Ascending aorta (tissue), 2 donors: ENCODE measurements at places on chromosomes 2 and 18.

DNA sequence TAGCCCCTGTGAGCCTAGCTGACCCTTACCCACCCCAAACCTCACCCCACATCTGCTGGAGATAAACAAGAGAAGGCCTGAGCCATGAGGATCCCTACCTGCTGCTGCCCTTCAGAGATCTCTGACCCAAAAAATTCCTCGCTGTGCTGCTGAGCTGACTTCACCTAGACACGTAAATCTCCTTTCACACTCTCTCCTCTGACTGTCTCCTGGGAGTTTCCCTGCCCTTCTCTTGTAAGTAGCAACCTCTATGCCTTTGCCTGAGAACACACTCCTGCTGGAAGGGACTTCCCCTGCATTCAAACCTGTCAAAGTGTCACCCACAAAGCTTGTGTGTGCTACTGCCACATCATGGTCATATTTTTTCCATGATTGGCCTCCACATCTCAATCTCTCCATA, 134.2 kb upstream of the NOL4 start:
- DNase-seq: no peak

DNA sequence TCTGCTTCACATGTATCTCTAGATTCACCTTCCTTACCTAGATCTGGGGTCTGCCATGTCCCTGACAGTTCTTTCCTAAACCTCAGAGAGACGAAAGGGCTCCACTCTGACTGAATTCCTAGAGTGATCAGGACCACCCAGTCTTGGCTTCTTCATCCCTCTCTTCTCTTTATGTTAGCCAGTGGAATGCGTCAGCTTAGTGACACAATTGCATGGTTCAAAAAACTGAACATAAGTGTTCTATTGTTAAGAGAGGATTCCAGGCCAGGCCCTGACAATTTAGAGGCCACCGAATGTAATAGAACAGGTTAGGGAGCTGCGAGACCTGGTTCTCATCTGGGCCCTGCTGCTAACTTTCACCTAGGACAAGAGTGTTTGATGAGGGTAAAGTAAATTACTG, 10.0 kb downstream of the PRELID3A start:
- DNase-seq: no peak

- DNase-seq: no peak
Measured at GRCh38 chr2:138279871-138280270, 221.7 kb upstream of the SPOPL start.

- DNase-seq: no peak
Measured at GRCh38 chr18:28485210-28485801, 308.4 kb upstream of the CDH2 start.

DNA sequence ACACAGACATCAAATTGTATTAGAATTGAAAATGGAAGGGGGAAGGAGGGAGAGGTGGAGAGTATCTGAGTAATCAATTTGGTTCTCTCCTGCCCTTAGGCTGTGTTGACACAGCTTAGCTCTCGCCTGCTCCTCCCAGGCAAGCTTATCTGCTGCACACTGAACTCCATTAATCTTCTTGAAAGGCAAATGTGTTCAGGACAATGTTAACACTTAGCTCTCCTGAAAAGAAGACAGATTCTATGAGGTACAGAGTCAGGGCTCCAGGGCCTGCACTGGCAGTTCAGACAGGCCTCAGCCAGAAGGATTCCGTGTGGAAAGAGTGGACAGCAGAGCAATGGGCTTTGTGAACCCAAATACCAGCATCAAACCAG, 430.0 kb upstream of the TNP1 start:
- DNase-seq: no peak

GRCh38 chr2:171958475-171958874, 36.2 kb downstream of the HAT1 start:
- no peak for DNase-seq

GRCh38 chr2:134279417-134279816, 25.5 kb downstream of the MGAT5 start:
- DNase-seq: no peak

DNA sequence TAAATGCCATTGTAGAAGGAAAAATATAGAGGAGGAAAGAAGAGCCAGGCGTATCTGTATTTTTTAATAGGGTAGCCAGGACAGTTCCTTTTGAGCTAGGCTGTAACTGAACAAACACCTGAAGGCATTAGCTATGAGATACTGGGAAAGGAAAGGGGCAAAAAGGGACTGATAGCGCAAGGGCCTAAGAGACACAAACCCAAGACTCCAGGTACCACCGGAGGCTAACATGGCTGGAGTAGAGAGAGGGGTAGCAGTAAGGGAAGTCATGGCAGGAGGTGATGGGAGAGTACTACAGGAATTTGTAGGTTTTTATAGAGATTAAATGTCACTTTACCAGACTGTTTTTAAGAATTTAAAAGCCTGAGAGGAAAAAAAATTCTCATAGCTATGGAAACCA, 20.7 kb downstream of the PNO1 start:
- DNase-seq: no peak

DNA sequence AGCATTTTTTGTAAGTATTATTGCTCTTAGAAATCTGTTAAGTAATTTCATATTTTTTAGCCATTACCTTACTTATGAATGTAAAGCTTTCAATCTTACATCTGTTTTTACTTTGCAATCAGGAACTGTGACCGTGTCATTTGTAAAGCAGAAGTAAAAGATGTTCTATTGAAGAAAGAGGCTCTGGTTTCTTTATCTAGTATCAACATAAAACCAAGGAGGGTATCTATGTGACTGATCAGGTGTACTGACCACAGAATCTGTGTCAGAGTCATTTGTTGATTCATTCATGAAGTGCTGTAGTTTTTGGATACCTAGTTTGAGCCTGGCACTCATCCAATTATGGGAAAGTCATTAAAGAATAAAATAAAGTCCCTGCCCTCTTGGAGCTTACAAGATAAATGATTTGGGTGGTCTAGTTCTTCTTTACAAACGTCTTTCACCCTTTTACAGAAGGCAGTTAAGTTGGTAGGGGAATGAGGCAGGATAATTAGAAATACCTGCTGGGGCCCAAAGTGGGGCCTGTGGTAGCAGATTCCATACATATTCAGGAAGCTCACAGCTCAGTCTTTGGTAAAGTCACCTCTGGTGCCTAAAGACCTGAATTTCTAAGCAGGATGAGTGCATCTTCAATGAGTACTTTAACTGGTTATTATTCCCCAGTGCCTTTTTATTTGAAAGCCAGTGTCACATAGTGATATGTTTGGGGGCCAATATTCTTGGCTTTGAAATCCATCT, 260.6 kb upstream of the NT5C1B start:
- no peak for DNase-seq

DNA sequence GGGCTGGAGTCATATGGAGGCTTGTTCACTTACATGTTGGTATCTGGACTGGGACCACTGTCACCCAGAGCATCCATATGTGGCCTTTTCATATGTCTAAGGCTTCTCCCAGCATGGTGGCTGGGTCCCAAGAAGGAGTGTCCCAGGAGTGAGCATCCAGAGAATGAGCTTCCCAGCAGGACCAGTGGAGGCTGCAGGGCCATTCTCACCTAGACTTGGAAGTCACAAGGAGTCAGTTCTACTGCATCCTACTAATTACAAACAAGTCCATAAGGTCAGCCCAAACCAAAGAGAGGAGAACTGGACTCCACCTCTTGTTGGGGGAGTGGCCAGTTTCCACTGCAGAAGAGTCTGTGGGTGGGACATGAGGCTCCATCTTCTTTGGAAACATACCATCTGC, 5.1 kb upstream of the TEX51 start:
- DNase-seq: peak; percentile 25

GRCh38 chr18:77069931-77070330, 62.7 kb downstream of the MBP start:
- DNase-seq: peak; percentile 52

GRCh38 chr2:228599781-228600180, 418.3 kb upstream of the SPHKAP start:
- no peak for DNase-seq

- no peak for DNase-seq
Measured at GRCh38 chr2:191516260-191516659, 161.7 kb upstream of the NABP1 start.

DNA sequence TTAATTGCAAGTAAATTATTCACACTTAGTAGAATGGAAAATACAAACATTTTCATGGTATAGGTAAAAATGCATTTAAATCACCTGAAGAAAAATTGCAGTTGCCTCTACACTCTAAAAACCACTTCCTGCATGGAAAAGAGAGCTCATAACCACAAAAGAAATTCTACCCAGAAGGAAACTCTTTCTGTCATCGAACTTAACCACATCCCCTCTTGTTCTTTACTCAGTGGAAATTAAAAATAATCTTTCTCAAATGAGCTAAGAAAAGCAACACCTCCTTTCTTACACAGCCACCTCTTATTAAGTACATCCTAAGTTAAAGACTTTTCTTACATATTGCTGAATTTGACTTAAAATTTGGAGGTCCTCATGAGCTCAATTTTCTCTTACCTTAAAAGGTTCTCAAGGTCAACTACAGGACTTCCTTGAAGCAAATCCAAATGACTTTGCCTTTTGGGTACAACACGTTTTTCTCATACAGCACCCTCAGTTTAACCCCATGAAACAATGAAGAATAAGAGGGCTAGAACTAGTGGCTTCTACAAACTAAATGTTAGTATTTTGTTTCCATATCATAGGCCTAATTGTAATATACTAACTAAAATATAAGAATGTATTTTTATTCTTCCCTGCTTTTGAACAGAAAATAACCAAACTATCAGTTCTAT, 109.1 kb upstream of the CRIM1 start:
- DNase-seq: no peak

DNA sequence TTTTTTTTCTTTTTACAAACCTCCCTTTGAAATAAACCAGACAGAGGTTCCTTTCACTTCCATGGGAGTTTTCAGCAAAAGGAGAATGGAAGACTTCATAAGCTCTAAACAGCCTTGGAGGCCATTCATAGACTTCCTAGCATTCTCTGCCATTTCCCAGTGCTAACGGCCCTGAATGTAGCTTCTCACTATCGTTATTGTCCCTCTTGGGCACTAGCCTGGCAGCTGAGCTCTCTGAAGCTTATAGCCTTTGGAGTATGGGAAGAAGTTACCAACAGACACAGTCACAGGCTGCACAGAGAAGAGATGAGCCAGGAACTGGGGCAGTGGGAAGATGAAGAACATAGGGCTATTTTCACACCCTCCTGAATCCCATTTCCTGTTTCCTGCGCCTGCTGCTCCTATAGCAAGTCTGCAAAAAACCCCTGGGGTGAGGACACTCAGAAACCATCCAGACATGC, 29.1 kb upstream of the EPC2 start:
- DNase-seq: no peak

- DNase-seq: no peak
Measured at GRCh38 chr2:71336802-71337201, 5.2 kb downstream of the ZNF638 start.

GRCh38 chr2:20422402-20423271, 24.2 kb upstream of the RHOB start:
- peak; percentile 61 for DNase-seq

DNA sequence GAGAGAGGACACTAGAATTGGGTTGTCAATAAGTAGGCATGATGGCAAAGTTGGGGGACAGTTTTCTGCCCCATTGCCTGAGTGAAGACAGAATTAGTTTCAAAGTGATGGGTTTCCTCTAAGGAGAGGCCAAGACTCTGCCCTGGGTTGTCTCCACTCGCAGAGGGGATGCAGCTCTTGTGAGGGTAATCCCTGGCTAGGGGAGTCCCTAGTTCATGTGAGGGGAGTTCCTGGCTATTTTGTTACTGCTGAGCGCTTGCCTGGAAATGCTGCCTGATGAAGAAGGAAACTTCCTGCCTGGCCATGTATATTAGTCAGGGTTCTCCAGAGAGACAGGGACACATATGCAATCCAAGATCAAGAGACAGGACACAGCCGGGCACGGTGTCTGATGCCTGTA, 501.5 kb downstream of the BCL11A start:
- DNase-seq: no peak

DNA sequence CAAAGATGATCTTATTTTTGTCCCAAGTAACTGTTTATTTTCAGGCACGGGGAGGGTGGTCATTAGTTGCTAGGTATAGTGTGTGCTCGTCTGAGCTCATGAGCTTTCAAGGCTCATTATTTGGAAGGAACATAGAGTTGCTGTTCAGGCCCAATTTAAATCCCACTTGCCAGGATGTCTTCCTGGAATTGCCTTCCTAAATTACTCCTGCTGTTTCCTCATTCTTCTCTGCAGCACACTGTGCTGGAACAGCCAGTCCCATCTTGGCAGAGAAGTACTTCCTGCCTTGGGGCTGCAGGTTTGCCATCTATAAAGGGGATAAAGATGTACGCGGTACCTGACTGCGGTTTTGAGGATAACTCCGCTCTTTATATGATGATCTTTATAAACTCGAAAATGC, 37.3 kb downstream of the GREB1 start:
- DNase-seq: no peak

- DNase-seq: no peak
Measured at GRCh38 chr2:57490741-57491140, 555.9 kb upstream of the VRK2 start.

- DNase-seq: peak; percentile 45
Measured at GRCh38 chr2:202335791-202336467, 40.2 kb upstream of the BMPR2 start.

DNA sequence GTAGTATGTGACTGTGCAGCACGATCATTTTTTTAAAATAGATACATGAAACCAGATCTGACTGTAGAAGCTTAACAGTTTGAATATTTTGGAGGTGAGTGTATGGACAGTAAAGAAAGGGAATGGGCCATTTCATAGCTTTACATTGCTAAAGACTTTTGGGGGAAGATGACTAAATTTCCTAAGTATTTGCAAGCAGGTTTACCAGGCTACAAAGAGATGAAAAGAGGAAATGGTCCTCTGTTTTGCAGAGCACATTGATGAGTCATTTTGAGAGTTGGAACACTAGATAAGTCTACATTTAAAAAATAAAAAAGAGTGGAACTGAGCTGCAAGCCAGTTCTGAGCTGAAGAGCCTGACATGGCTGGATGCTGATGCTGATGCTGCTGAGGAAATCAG, 115.7 kb upstream of the LRATD1 start:
- DNase-seq: no peak

DNA sequence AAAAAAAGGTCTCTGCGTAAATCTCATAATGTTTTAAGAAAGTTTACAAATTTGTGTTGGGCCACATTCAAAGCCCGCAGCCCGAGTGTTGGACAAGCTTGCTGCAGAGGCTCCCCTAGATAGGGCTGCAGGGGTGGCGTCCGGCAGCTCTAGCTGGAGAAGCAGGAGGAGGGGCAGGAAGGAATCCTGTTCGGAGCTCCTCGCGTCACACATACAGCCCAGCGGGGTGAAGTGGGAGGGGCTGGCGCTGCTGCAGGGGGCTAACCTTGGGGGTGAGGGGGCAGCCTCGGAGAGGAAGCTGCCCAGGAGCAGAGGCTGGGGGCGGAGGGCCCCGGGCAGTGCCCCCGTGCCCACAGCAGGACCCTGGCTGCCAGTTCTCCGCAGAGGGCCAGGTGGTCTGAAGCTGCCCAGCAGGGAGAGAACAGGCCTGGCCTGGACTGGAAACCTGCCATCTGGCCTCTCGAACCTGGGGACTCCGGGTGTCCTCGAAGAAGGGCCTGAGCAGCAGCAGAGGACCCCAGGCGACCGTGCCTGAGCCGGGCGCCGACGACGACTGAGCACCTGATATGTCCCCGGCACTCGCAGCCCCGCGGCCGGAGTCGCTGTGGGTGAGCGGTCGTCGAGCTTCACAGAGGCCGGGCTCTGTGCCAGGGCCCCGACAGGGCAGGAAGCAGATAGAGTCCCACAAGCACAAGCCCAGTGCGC, 2.6 kb upstream of the GPR35 start:
- DNase-seq: peak; percentile 7

- no peak for DNase-seq
Measured at GRCh38 chr2:88659538-88659915, 31.9 kb upstream of the RPIA start.
